ENCODE measurements at places on chromosomes 6 and 20.

- no peak for DNase-seq
These were observed 9.1 kb downstream of the MICA start for GRCh38 chr6:31412506-31412905.

- no peak for DNase-seq
These were observed 23.0 kb upstream of the NFATC2 start for GRCh38 chr20:51565298-51566144.

- DNase-seq, result no peak
These were observed 430.3 kb upstream of the SOX4 start for GRCh38 chr6:21163110-21163837.

GRCh38 chr6:18451756-18452155 is 64.6 kb downstream of the RNF144B start:
- DNase-seq, result no peak

- no peak for DNase-seq
These were observed 513.5 kb downstream of the TFAP2A start for GRCh38 chr6:9901376-9901775.

Measured in NCI-H2081 treated with DMSO at 0.1 percent for 48 hours (cell line).